SJSA1 (cell line): ENCODE measurements at places on chromosomes 4 and X. TPM values are rescaled to one million over a fixed set of nuclear protein-coding genes. Genes with fewer than 3 reads are reported as not detected.

- DNase-seq: no peak
Observed at GRCh38 chrX:38211891-38212635, 8.6 kb downstream of the SRPX start.

DNA sequence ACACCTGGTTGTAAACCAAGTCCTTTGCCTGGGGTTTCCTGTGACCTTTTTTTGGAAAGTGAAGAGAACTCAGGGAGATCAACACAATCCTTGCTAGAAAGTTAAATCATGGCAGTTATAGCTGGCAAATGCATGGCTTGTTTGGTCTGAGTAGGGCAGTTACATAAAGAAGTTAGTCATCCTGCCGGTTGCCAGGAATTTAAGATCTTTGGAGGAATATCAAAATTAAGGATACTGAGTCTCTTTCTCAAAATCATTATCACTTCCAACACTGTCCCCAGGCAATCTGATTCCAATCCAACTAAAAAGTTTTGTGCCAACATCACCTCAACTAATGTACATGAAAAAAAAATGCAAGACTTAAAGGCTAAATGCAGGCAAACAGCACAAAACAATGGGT, 40.3 kb downstream of the C4orf54 start:
- no peak for DNase-seq

GRCh38 chr4:11512871-11513270, 84.2 kb upstream of the HS3ST1 start:
- no peak for DNase-seq

DNA sequence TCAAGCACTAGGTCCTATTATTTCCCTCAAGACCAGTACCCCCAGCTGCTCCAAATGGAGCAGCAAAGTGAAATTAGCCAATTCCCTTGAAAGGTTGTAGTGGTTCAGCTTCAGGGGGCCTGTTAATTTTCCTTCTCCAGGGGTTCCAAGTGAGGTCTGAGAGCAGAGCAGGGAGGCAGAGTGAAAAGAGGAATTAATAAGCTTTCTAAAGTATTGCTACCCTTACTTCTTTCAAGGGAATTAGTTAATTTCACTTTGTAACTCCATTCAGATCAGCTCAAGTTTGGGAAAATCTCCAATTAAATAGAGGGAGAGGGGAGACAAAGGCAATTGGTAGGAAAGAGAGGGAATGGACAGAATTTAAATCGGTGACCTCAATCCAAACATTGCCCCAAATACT, 78.7 kb upstream of the SLC7A11 start:
- no peak for DNase-seq

Gene FOXR2
- total RNA-seq: not detected in 2 replicates

Gene TAF1
- 14.0 and 16.4 TPM in 2 replicates for total RNA-seq

DNA sequence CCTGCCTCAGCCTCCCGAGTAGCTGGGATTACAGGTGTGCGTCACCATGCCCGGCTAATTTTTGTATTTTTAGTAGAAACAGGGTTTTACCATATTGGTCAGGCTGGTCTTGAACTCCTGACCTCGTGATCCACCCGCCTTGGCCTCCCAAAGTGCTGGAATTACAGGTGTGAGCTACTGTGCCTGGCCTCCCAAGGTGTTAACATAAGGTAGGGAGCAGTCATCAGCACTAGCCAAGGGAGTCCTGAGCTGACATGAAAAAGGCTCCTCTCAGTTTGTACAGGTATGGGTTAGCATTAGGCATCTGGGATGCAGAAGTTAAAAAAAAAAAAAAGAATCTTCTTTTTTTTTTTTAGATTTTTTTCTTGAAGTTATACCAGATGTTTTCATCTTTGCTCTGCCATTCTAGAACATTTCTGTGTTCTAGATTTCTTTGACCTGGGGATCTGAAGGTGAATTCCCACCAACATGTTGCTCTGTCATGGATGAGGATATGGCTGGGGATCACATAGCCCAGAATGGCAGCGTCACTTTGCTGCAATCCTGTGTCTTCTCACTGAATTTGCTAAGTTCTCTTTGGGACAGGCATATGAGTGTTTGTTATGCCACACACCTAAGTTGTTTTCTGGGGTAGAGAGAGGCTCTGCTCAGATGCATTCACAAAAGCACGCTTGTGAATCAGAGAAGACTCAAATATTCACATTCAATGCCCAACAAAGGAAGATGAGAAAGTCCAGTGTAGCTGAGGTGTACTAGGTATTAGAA, 24.4 kb upstream of the PLA2G12A start:
- no peak for DNase-seq

DNA sequence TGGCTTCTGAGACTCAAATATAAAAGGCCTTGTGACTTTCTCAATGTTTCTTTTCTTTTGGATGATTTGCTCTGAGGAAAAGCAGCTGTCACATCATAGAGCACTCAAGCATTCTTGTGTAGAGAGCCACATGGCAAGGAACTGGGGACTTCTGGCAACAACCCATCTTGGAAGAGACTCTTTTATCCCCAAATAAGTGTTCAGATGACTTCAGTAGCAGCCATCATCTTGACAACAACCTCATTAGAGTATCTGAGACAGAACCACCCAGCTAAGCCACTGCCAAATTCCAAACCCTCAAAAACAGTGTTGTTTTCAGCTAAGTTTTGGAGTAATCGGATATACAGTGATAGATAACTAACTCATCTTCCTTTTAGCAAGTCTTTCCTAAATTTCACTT, 1431.7 kb upstream of the IGFBP7 start:
- DNase-seq: no peak

DNA sequence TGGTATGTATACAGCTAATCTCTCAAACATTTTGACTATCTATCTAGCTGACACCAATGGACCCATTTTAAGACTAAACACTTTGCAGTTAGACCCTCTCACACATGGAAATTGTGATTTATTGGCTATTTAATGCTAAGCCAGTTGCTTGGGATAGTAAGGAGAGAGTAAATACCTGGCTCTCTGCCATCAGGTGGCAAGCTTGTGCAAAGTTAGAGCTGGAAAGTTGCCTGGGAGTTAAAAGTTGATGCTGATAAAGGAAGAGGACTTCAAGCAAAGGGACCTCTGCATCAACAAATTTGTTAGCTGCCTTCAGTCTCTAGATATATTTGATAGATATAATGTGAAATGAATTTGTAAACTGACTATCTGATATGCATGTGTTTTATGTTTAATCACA, 61.1 kb downstream of the PACRGL start:
- DNase-seq: no peak

Gene ACE2
- 0.08 TPM in 1 of 2 replicates, not detected in the other for total RNA-seq

- DNase-seq: no peak
Observed at GRCh38 chr4:150577796-150578195, 4.2 kb upstream of the MAB21L2 start.

GRCh38 chr4:141731481-141731880, 95.1 kb downstream of the IL15 start:
- DNase-seq: no peak

- DNase-seq: no peak
Observed at GRCh38 chr4:78166622-78167021, 109.5 kb downstream of the FRAS1 start.

GRCh38 chrX:155966876-155967275, 30.6 kb upstream of the IL9R start:
- no peak for DNase-seq

GRCh38 chrX:38365954-38366353, 13.6 kb downstream of the OTC start:
- DNase-seq: no peak

GRCh38 chr4:177393236-177393635, 49.0 kb downstream of the AGA start:
- DNase-seq: no peak

Gene DIPK2B
- not detected in 2 replicates for total RNA-seq

Gene GUCY1A1
- total RNA-seq: not detected in 2 replicates

DNA sequence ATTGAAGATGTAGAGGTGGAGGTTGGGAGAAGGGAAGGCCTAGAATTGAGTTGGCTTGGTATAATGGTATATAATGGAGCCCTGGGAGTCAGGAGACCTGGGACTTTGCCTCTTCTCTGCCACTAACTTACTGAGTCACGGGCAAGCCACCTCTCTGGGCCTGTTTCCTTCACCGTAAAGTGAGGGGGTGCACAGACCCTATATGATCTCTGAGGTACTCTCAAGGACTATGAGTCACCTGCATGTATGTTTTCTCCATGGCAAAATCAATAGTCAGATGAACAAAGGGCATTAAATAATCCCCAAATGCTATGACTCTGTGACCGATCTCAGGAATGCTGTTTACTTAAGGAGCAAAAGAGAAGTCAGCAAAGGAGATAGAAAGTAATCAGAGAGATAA, 5.1 kb downstream of the P2RY4 start:
- DNase-seq: no peak

GRCh38 chr4:153556435-153556815, 90.3 kb downstream of the TMEM131L start:
- DNase-seq: no peak

DNA sequence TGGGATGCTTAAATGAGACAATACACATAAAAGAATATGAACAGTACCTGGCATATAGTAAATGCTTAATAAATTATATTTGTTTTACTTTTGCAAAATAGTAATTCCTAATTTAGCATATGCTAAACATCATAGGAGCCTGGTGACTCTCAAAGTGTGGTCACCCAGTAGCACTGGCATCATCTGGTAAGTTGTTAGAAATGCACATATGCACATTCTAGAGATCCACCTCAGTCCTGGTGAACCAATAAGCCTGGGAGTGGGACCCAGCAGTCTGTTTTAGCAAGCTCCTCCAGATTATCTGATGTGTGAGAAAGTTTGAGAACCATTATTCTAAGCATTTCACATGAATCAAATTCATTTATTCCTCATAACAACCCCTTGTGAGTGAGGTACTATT, 830.4 kb downstream of the RPA4 start:
- DNase-seq: no peak

GRCh38 chr4:59094505-59094904, 1984.3 kb upstream of the IGFBP7 start:
- DNase-seq: no peak

DNA sequence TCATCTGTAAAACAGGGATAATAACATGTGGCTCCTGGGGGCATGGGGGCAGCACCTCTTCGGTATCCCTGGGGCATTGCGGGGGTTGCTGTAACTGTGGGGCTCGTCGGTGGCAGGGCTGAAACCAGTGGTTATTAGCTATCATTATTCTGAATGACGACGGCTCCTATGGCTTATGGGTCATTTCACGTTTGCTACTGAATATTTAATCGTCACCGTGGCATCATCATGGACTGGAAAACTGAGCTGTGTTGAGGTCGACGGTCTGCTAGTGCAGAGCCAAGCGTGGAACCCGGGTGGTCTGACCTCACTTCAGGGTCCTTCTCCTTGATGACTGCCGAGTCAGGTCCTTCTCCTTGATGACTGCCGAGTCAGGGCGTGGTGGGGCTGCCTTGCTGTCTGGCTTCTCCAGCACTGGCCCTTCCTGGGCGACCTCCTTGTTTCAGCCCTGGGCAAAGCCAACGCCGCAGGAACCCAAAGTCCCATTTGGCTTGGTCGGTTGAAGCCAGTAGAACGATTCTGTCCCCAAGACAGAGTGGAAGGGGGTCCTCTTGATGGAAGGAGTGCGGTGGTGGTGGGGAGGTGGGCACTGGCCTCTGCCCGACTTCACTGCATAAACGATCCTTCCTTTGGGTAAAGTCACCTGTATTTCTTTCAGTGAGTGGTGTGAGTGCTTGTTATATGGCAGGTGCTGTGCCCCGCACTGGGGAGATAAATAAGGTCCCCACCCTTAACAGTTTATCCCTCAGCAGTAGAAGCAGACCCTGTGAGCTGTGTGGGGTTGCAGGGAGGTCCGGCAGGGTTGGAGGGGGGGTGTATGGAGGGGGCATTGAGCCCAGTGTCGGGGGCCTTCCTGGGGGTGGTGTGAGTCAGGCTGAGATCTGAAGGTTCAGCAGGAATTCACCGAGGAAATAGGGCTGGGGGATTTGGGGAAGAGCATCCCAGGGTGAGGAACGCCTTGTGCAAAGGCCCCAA, 40.8 kb downstream of the PSAPL1 start:
- peak; percentile 18 for DNase-seq

DNA sequence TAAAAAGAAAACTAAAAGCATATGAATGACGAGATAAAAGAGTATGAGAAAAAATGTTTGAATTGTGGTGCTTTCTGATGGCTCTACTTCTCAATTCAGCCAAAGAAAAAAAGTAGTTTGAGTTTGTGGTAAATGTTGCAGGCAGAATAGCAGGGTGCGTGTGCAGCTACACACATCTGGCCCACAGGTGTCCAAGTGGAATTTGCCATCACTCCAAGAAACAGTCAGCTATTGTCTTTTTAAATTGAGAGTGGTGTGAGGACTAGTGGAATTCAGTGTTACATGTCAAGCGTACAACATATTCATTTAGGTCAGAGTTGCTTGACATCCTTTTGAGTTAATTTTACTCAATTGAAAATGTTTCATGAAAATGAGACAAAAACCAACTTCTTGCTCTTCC, 424.8 kb upstream of the MAD2L1 start:
- no peak for DNase-seq

- DNase-seq: no peak
Observed at GRCh38 chr4:2049381-2049780, 9.7 kb upstream of the NAT8L start.

Gene SLC9B2
- 28.5 and 32.3 TPM in 2 replicates for total RNA-seq

DNA sequence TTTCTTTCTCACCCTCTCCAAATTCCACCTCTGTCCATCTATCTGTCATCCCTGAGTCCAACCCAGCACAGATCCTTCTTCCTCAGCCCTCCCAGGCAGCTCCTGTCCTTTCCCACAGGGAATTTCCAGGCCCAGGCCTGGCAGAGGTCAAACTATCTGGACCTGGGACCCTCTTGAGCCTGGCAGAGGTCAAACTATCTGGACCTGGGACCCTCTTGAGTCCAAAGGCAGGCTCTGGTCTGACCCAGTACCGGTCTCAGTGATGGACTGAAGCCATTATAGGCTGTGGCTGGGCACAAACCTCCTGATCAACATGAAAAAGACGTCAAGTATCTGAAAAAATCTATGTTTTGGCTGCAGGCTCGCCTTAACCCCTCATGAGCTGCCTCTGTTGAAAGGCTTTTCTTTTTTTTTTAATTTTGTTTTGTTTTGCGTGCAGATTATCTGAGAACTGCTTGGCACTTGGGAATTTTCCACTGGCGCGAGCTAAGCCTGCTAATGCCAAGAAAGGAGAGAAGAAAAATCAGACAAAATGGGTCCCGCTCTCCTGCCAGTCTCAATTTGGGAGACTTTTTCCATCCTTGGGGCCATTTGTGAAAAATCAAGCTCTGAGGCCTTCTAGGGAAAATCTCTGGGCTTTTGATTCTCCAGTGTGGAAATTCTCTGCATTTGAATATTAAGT, 31.2 kb downstream of the MSX1 start:
- DNase-seq: no peak

DNA sequence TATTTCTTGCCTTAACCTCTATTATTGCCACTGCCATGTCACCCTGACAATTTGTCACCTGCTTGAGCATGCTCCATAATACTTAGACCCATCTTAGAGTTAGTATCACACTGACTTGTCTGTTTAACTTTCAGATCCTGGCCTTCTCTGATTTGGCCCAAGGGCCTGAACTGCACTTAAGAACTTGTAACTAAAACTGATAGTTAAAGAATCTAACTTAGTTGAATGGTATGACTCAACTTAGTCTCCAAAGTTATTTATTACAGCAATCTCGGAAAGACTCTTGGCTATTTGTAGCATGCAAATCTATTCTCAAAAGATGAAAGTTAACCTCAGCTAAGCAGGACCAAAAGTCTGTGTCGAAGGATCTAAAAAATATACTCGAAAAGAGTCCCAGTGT, 72.3 kb downstream of the IGSF1 start:
- no peak for DNase-seq

Gene FGFR3
- total RNA-seq: 10.2 and 13.8 TPM in 2 replicates
